ENCODE measurements at places on chromosomes 11 and 22.

DNA sequence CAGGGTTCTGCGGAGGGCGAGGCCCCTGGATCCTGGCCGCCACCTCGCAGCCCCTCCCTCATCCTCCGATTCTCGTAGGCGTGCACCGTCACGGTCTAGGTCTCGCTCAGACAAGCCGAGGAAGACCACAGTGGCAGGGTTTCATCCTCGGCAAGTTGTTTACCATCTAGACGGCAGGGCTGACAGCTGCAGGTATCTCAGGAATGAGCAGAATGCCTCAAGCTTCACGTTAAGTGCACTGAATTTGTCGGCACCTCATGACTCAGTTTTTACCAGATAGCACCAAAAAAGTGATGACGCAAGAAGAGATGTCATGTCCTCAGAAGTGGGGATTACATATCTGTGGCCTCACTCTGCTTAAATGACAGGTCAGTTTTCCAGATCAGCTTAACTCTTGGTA, 35.1 kb downstream of the WT1 start:
- no peak for DNase-seq

DNA sequence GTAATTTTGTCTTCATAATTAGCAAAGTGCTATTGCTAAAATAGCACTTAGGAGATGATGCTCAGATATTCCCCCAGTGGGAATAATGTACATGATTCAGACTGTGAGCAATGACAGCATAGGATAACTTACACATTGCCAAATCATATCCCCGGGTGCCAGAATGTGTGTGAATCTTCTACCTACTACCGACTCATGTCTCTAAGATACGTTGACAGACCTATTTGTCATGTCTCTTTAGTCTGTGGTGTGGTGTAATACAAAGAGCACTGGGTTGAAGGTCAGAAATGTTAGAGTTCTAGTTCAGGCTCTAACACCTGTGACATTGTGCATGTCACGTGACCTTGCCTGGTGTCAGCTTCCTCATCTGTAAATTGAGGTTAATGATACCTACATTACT, 31.0 kb upstream of the PICALM start:
- DNase-seq, result no peak

- DNase-seq, result no peak
These were observed 6.7 kb upstream of the PAX6 start for GRCh38 chr11:31817621-31818424.

DNA sequence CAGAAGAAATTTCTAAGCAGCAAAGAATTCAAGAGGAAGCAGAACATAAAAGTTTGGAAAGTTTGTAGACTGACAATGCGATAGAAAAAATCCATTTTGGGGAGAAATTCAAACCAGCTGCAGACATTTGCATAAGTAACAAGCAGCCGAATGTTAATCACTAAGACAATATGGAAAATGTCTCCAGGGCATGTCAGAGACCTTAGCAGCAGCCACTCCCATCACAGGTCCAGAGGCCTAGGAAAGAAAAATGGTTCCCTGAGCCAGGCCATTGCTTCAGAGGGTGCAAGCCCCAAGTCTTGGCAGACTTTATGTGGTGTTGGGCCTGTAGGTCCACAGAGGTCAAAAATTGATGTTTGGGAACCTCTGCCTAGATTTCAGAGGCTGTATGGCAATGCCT, 155.4 kb downstream of the NELL1 start:
- no peak for DNase-seq

GRCh38 chr22:36369922-36370791, 17.6 kb downstream of the MYH9 start:
- DNase-seq, result no peak

DNA sequence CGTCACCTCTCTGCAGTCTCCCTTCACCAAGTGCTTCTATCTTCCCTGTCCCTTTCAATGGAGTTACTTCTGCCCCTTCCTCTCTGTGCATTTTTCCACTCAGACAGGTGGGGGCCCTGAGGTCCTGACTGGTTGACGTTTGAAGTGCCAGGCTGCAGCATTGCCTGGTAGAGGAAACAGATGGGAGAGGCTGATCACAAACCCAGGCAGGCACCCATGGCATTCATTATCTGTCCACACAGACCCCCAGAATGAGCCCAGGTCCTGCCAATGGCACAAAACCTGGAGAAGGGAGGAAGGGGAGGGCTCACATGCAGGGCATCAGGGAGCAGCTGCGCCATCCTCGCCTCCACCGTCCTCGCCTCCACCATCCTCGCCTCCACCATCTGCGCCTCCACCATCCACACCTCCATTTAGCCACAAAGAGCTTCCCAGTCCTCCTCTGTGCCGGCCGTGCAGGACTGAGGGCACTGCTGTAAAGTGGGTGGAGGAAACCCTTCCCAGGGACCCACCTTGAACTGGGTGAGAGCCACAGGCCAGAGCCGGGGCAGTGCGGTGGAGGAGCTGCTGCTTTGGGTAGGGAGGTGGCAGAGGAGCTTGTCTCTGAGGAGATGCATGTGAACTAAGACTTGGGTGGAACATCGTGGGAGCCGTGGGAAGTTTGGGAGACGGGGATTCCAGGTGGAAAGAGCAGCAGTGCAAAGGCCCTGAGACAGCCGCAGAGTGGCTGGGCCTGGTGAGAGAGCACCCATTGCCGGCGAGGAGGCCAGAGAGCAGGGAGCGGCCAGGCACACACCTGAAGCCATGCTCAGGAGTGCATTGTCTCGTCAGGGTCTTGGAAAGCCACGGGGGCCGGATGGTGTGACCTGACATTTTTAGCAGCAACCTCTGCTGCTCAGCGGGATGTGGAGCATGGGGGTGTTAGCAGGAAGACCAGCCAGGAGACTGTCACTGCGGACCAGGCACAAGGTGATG, 145.1 kb downstream of the TBC1D22A start:
- DNase-seq, result no peak

DNA sequence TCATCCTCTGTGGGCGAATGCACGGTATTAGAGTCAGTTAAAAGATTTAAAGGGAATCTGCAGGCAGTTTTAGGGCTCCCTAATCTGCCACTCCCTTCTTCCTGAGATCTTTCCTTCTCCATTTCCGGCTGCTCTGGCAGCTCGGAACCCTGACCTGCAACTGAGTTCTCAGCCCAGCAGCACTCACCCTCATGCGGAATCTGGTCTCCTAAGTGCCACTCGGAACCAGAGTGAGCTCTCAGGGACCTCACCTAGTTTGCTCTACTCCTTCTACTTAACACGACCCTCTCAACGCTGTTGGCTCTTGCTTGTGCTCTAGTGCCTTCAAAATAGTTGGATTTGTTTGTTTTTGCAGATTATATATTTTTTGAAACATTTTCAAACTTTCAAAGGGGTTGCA, 19.3 kb upstream of the IL10RA start:
- DNase-seq, result peak; percentile 11

GRCh38 chr11:28529540-28530410, 421.6 kb downstream of the METTL15 start:
- DNase-seq, result no peak

DNA sequence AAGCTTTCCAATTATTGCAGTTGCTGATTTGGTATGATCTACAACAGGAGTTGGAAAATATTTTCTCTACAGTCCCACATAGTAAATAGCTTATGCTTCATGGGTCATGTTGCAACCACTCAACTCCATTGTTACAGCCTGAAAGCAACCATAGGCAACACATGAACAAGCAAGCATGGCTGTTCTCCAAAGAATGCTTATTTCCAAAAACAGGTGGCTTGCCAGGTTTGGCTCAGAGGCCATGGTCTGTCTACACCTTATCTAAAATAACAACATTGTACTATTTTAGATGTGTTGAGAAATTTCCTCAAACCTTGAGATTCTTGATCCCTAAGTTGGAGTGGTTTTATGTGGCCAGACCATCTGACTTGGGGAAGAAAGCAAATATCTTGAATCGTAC, 153.9 kb upstream of the MPPED2 start:
- no peak for DNase-seq

- DNase-seq, result no peak
These were observed 23.9 kb upstream of the RBM4B start for GRCh38 chr11:66701432-66702240.

DNA sequence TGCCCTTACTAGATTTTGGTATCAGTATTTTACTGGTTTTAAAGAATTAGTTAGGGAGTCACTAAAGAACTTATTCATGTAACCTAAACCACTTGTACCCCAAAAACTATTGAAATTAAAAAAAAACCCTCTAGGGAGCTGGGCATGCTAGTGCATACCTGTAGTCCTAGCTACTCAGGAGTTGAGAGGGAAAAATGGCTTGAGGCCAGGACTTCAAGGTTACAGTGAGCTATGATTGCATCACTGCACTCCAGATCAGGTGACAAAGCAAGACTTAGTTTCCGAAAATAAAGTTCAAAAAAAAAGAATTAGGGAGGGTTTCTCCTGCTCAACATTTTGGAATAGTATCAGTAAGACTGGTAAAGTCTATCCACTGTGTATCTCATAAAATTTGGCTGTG, 364.4 kb upstream of the LUZP2 start:
- no peak for DNase-seq

DNA sequence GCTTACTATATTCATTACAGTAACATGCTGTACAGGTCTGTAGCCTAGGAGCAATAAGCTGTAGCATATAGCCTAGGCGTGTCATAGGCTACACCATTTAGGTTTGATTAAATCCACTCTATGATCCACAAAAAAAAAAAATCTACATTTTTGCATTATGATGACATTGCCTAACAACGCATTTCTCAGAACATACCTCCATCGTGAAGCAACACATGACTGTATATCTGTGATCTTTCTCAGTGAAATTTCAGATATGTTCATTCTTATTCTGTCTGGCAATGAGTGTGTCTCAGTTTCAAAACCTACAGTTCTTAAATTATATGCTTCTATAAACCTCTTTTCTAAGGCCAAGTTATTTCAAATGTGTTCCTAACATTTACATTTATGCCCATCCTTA, 140.3 kb downstream of the CADM1 start:
- DNase-seq, result no peak

- no peak for DNase-seq
These were observed 19.1 kb downstream of the POU2AF2 start for GRCh38 chr11:111264646-111265045.

- DNase-seq, result no peak
These were observed 33.5 kb upstream of the FCHSD2 start for GRCh38 chr11:73175551-73176144.

DNA sequence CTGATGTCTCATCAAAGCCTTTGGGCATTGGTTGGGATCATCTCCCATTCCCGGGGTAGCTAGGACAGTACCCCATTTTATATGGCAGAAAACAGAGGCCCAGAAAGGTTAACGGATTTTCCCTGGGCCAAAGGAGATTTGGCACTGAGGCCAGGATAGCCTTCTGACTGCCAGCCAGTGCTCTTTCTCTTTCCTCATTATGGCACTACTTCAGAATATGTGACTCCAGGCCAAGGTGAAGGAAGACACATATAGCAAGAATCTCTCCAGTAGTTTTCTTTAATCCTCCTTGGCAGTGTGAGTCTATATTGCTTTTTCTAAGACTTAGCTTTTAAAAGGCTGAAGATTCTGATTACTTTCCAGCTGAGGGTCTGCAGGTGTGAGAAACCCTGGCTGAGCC, 94.8 kb upstream of the AMOTL1 start:
- DNase-seq, result no peak

DNA sequence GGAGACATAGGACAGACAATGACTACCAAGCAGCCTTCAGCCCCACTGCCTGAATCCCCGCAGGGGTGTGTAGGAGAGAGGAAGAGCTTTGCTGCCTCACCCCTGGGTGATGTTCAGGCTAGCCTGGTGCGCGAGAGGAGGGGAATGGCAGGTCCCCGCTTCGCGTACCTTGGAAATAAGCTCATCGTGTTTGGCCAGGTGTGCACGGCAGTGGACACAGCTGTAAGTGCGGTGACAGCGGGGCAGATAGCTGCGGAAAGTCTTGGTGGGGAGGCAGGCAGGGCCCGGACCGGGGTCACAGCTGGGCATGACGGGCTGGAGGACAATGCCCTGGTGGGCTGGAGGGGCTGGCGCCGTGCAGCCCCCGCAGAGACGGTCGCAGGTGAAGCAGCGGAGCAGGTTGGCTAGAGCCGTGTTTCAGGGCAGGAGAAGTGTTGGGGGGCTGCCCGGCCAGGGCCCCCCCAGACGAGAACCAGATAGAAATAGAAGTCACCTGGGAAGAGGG, 2.9 kb downstream of the YPEL4 start:
- no peak for DNase-seq

GRCh38 chr11:86587264-86588193, 84.9 kb downstream of the ME3 start:
- DNase-seq, result no peak

- DNase-seq, result no peak
These were observed 10.0 kb downstream of the SHANK2 start for GRCh38 chr11:71242391-71242790.

DNA sequence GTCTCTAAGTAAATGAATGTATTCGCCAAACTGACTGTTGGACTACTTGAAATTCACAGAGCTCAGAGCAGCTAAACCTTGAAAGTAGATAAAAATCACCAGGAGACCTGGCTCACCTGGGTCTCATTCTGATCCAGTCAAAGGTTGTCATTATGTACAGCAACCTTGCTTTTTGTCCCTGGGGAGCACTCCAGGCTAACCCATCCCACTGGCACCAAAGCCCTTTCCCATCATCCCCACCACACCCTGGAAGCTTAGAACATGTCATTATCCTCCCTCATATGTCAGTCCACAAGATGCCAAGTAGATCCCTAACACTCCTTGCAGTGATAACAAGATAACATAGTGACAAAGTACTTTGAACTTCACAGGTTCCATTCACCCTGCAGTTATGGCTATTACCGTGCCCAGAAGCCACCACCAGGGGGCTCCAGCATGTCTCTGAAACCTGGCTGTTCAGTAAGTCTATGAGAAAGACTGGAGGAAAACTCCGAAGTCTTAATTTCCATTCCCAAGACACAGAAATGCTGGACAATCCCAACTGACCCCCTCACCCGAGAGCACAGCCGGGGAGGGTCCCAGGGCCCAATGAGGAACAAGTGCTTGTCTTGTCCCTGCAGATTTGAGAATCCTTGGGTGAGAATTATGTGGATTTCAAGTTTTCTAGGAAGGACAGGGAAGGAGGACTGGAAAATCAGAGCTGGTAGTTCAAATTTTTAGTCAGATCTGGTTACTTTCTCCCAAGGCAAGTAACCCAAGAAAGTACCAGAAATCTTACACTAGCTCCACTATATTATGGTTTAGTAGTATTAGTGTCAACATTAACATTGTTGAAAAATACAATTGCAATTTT, 43.0 kb upstream of the USP47 start:
- peak; percentile 80 for DNase-seq

DNA sequence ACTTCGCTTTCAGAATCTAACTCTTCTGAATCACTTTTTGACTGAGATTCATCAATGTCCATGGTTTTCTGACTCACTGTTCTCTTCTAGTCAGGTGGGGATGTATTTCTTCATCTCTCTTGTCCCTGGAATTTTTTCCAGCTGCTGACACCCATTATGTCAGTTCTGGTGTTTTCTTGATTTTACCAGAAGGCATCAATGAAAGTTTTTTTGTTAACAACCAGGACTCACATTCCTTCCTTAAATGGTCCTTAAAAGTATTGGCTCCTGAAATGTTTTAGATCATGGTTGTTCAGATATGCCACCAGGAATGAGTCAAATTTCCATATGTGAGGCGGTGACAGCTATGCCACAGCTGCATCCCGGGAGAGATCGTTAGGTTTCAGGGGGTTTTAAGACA, 12.9 kb downstream of the MICAL2 start:
- DNase-seq, result no peak
